Stimulated activated CD8-positive, alpha-beta memory T cell treated with anti-CD3 and anti-CD28 coated beads, Interleukin-4, amount 100 ng/mL, for 1 hour (primary cell): ENCODE measurements at places on chromosomes 12 and 14.

- DNase-seq = no peak
Observed at GRCh38 chr14:101350021-101350420, 211.3 kb upstream of the DIO3 start.

DNA sequence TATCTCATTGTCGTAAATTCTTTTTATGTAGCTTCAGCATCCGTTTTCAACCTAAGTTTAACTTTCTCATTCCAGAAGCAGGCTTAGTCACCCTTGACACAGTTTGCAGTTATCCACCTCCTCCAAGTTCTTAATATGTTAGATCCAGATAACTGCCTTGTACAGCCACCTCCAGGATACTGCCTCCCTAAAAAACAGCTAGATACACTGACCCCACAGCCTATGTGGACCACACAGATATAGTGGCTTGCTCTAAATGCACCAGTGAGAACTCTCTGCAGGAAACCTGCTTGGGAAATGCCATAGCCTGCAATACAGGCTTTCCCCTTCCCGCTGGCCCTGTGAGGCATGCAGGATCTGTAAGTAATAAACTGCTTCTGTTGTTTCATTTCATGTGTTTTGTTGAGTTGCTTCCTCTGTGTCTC, 11.1 kb upstream of the RTL1 start:
- no peak for DNase-seq

GRCh38 chr14:94237983-94238382, 55.1 kb downstream of the SERPINA10 start:
- no peak for DNase-seq

DNA sequence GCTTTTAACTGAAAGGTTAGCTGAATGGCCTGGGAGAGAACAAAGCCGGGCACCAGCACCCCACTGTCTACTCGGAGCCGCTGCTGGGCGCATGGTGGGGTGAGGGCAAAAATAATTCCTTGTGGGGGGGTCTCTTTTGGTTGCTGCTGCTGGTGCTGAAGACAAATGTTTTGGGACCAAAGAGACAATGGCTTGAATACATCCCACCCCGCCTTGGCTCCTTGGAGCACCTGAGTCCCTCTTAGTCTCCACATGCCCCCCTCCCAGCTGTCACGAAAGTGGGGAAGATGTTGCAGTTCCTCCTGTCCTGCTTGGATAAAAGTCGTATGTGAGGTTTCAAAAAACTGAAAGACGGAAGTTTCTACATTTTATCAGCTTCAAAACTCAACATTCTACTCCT, 85.0 kb downstream of the PIWIL1 start:
- no peak for DNase-seq

DNA sequence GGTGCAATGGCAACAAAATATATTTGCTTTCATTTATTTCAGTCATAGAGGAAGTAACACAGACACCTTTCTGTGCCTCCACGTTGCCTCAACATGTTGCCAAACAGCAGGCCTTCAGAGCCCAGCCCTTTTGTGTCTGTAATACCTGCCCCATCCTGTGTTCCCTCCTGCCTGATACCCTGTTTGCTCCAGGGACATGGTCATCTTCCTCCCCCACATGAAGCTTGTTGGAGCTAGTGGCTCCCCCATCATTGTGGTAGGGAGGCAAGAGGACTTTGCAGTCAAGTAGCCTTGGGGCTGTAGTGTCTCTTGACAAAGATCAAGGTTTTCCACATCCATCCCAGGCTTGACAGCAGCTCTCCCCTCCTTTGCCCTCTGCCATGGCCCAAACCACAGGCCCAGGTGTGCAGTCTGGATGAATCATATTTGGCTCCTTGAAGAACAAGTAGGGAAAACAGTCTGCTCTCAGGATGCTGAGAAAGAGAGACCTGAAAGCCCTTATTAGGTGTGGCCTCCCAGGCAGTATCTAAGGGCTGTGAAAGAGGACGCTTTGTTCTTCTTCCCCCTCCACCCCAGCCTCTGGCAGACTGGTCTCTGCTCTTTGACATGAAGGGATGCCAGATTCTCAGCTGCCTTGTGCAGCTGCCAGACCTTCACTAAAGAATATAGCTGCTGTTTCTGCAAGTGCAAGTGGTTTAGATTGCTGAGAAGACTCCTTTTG, 329.0 kb downstream of the C12orf75 start:
- no peak for DNase-seq

GRCh38 chr12:26651566-26652188, 181.3 kb downstream of the ITPR2 start:
- DNase-seq = no peak

DNA sequence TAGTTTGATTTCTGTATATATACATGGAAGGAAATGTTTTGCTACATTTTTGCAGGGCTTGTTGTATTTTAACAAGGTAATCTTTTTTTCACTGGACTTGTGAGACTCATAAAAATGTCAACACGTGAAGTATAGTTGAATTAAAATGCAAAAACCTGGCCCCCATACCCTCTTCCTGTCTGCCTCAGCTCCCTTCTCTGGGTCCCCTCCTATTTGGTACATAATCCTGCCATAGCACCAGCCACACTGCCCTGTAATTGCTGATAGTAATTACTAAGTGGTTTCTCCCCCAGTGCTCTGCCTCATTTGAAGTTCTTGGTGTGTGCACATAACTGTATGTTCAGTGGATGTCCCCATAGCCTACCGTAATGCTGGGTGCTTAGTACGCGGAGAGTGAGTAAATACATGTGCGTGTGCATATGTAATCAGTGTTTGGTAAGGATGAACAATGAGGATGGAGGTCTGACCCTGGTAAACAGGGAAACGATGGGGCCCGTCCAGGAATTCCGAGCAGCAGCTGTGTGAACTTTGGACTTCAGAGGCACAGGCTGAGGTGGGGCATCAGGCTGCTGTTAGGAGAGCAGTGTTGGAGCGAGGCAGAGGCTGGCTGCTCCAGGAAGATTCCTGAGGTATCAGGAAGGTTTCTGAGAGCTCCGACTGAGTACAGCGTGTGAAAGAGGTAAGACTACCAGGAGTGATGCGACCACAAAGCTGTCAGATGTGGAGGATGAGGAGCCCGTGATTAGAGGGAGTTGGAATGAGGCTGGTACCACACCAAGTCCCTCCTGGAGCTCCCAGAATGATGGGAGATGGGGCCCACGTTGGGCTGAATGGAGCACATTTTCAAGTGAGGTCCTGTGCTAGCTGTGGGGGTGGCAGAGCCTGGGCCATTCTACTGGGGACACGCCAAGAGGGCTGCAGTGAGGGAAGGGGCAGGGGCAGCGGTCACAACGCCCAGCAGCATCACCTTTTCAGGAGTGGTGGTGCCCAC, 106.8 kb downstream of the PELI2 start:
- DNase-seq = no peak

GRCh38 chr12:27968972-27969623, 3.4 kb downstream of the PTHLH start:
- DNase-seq = no peak

DNA sequence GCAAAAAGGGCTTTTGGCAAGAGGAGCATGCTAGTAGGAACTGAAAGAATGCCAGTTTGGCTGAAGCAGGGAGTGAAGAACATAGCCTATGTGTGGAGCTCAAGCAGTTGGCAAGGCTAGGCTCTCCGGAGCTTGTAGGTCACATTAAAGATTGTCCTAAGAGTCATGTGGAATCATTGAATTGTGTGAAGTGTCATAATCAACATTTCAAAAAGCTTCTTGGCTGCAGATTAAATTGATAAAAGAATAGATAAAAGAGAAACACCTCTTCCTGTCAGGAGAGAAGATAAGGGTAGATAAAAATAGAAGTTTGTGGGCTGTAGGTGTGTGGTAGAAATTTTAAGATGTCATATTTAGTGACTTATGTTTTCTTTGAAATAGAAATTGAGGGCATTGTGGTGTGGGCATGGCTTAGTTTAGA, 36.1 kb downstream of the CPSF6 start:
- DNase-seq = no peak
